ENCODE measurements at places on chromosomes 12 and 14.
A peak's percentile ranks its signal among the peaks of the same experiment; 100 is the strongest.

GRCh38 chr12:72272091-72272661, at the start of gene TRHDE:
Gene TRHDE, plus strand, starts transcription at chr12:72272370. Its CDS starts 274 bp downstream, at chr12:72272644.
- DNase-seq = peak; percentile 9

DNA sequence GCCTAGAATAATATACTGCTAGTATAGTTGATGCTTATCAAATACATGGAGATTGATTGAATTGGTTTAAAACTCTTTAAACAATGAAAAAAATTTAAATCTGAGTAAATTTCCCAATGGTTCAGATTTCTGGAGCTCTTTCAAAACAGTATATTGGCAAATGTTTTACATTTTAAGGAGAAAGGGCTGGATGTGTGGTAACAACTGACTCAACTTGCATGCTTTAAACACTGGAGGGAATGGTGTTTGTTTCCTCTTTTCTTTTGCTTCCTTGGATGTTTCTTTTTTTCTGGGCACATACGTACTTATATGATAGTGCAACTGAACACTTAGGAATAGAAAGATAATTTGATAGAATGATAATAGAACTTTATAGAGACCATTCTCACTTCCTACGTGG, 73.8 kb upstream of the RFX4 start:
- DNase-seq = no peak

GRCh38 chr12:55840581-55841351, 2.0 kb downstream of the MMP19 start:
- DNase-seq = no peak

- DNase-seq = no peak
Measured at GRCh38 chr12:118299791-118300460, 72.8 kb downstream of the TAOK3 start.

GRCh38 chr12:62379026-62379722, 87.5 kb upstream of the MON2 start:
- no peak for DNase-seq

- no peak for DNase-seq
Measured at GRCh38 chr12:131242741-131243496, 289.2 kb downstream of the ADGRD1 start.

- DNase-seq = no peak
Measured at GRCh38 chr14:99876406-99876805, 83.2 kb downstream of the EML1 start.

GRCh38 chr12:10811883-10812536, 2.0 kb upstream of the TAS2R9 start:
- no peak for DNase-seq

GRCh38 chr12:46271863-46272262, 3.0 kb upstream of the SLC38A1 start:
- DNase-seq = no peak

DNA sequence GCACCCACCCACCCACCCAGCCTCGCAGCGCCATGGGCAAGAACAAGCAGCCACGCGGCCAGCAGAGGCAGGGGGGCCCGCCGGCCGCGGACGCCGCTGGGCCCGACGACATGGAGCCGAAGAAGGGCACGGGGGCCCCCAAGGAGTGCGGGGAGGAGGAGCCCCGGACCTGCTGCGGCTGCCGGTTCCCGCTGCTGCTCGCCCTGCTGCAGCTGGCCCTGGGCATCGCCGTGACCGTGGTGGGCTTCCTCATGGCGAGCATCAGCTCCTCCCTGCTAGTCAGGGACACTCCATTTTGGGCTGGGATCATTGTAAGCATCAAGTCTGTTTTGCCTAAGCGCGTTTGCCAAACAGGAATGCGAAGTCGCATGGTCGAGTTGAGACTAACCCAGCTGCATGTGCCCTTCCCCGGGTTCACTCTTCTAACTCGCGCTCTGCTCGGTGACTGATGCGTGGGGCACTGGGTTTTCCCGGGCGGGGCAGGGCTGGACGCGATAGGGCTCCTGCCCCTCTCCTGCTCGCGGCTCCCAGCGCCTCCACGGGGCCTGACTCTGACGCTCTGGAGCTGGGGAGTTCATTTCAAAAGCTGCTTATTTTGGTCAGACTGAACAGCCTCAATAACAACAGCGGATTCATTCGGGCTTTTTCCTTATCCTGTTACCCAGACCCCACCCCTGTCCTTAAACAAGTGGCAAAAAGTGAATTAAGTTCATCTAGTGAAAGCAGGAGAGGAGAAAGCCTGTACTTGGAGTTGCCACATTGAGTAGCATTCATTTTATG, 458 bp downstream of the SSPN start:
- DNase-seq = peak; percentile 36

DNA sequence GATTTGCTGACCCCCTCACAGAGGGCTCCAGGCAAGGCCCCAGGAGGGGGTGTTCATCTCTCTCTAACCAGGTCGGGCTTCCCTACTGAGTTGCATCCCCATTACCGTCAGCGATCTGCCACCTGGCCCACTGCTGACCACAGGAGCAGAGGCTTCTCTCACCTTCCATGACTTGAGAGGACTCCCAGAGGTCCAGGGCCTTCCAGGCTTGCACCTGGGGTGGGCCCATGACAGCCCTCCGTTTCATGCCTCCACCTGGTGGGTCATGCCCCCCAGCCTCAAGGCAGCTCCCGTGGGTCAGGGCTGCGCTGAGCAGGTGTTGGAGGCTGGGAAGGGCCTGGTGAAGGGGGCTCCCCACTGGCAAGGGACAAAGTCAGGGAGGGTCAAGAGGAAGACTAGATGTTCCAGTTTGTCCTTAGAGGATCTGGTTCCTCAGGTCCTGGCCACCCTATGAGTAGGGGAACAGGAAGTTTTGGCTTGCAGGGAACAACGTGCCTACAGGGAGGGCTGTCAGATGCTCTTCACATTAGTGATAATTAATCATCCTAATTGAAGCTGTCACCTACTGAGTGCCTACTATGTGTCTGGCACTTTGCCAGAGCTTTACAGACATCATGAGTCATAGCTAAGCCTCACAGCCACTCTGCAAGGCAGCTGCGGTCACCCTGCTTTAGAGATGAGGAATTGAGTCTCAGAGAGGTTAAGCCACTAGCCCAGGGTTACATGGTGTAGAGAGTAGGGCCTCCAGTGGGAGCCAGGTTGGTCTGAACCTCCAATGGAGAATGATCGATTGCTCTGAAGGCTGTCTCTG, 13.8 kb downstream of the NFKBIA start:
- DNase-seq = no peak

- DNase-seq = peak; percentile 26
Measured at GRCh38 chr14:74980398-74980730, 22.4 kb upstream of the EIF2B2 start.

DNA sequence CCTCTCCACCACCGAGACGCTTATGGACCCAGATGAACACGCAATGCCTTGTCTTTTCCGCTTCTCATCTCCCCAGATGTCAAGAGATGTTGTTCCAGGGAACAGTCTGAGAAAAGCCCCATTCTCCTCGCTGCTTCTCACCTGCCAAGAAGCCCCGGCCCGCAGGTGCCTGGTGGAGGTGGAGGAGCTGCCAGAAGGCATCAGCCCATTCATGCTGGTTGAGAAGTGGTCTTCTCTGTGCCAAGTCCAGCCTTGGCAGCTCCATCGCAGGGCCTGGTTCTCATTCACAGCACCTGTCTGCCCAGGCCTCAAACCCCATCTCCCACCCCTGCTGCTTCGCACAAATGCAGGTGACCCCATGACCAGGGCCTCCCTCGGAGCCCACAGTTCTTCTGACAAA, 42.3 kb upstream of the TMEM263 start:
- DNase-seq = no peak

DNA sequence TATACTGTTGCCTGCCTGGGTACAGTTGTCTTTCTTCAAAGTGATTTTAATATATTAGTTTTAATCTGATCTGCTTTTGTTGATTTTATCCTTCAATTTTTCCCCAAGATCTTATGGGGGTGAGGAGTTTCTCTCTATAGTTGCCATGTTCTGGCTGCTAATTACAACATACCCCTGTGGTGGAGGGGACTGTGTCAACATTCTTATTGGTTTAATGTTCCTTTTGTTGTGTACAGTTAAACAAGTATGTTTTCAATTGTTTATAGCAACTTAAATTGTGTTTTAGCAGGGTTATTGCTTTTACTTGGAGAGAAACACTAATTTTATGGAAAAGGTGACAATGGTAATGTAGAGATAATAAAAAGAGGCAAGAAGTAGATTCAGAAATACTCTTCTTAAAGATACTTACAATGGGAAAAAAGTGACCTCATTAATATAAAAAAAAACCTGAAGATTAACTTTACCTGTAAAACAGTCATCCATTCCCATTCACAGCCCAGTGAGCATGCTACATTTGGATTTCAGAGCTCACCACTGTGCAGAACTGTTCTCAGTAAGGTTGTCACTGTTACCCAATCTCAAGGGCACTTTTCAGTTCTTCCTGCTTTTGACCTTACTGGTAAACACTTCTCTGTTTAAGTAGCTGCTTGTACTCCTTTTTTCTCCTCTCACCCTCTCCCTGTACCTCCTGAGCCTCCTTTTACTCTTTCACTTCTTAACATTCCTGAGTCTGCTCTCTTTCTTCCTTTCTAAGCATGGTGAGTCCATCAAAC, 8.1 kb upstream of the LRRK2 start:
- DNase-seq = no peak

DNA sequence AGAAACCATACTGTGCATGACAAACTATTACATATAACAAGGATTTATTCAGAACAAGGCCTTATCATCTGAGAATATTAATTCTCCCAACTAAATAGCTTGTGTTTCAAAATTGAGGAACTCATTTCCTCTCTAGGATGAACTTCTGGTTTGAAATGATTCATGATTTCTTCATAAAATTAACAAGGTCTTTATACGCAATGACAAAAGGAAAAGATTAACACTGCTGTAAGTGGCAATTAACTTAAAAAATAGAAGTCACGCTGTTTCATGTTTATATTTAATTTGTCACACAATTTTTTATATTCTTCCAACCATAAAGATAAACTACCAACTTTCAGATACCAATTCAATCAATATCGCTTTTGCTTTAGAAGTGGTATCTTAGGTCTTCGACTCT, 80.8 kb downstream of the GRIP1 start:
- no peak for DNase-seq

- DNase-seq = no peak
Measured at GRCh38 chr12:113933201-113933786, 32.8 kb downstream of the RBM19 start.

DNA sequence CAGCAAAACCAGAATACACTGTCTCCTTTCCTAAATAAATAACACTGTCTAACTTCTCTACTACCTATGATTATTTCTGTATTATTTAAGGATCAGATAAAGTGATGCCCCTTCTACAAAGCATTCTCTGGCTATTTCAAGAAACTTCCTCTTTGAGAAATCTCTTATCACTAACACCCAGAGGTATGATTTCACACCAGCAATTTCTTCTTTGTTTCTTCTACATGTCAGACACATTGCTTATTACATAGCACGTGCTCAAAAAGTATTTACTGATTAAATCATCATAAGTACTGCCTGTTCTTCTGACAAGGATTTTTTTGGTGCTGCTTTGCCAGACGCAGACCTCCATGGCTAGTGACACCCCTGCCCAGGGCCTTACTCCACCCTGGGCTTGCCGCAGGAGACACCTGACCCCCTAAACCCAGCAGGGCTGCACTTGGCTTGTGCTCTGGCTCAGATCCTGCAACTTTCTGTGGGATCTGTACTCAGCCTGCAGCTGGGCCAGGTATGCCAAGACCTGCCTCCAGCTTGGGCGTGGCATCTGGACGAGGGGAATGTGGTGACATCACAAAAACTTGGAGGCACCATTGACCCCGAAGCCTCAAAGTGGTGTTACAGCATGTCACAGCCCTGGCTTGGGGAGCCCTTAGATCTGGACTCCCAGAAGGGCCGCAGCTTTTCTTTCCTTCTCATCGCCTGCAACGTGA, 15.4 kb upstream of the HIGD1C start:
- no peak for DNase-seq

GRCh38 chr12:122659579-122659978, 43.6 kb downstream of the HCAR2 start:
- DNase-seq = no peak

DNA sequence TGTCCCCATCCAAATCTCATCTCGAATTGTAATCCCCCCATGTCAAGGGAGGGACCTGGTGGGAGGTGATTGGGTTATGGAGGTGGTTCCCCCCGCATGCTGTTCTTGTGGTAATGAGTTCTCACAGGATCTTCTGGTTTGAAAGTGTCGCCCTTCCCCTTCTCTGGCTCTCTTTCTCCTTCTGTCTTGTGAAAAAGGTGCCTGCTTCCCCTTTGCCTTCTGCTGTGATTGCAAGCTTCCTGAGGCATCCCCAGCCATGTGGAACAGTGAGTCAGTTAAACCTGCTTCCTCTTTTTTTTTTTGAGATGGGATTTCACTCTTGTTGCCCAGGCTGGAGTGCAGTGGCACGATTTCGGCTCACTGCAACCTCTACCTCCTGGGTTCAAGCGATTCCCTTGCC, 104.0 kb downstream of the CCDC91 start:
- no peak for DNase-seq

GRCh38 chr12:57129889-57130288, 1.6 kb downstream of the LRP1 start:
- DNase-seq = no peak

DNA sequence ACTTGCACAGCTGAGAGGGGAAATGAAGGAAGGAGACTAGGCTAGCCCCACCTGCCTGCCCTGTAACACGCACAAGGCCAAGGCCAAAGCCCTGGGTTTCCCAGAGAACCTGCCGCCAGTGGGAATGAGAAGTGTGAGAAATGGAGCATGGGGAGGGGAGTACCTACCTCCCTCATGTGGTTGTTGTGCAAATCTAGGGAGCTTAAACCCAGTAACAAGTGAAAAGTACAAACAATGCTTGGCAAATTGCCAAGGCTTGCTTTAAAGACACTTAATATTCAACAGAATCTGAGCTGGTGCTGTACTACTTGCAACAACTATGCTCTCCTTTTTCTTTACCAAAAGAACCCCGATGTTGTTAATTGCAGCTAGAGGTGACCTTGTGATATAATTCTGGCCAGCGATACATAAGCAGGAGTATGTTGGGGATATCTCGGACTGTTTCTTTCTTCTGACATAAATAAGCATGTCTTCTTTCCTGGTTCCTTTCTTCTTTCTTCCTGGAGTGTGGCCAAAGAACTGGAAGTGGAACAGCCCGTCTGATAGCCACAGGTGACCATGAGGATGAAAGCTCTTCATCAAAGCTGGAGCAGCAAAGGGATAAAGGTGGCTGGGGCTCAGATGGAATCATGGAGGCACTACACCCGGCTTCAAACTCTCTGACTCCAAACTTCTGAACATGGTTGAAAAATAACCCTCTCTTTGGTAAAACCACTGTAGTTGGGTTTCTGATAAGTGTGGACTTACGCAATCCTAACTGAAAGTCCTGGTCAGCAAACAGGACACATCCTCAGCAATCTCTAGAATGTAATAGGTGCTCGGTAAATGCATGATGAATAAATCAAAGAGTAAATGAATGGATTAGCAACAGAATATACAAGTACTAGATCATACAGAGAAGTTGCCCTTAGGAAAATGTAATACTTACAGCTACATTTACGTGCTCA, 207.9 kb downstream of the NUAK1 start:
- DNase-seq = peak; percentile 15

DNA sequence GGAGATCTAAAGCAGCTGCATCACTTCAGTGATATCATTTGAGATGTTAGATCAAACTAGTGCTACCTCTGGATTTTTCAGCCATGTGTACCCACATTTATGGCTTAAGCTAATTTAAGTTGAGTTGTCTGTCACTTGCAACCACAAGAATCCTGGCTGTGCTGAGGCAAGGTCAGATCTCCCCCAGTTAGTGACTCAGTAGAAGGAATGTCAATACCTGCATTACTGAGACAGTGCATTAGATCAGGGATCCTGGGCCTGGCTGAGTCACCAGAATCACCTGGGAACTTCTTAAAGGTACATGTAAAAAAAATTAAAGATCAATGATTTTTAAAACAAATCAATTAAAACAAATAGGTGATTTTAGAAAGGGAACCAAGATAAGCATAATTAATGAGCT, 84.6 kb upstream of the GRIN2B start:
- no peak for DNase-seq

GRCh38 chr12:45773747-45774146, 44.2 kb downstream of the ARID2 start:
- no peak for DNase-seq
